ENCODE measurements at places on chromosomes 1 and 21.

- DNase-seq = no peak
These were observed 71.2 kb downstream of the PLA2G4A start for GRCh38 chr1:186899977-186900376.

- DNase-seq = no peak
These were observed 86.8 kb downstream of the HLX start for GRCh38 chr1:220966041-220966440.

- peak; percentile 77 for DNase-seq
These were observed 722 bp downstream of the NPHP4 start for GRCh38 chr1:5991381-5992025.

DNA sequence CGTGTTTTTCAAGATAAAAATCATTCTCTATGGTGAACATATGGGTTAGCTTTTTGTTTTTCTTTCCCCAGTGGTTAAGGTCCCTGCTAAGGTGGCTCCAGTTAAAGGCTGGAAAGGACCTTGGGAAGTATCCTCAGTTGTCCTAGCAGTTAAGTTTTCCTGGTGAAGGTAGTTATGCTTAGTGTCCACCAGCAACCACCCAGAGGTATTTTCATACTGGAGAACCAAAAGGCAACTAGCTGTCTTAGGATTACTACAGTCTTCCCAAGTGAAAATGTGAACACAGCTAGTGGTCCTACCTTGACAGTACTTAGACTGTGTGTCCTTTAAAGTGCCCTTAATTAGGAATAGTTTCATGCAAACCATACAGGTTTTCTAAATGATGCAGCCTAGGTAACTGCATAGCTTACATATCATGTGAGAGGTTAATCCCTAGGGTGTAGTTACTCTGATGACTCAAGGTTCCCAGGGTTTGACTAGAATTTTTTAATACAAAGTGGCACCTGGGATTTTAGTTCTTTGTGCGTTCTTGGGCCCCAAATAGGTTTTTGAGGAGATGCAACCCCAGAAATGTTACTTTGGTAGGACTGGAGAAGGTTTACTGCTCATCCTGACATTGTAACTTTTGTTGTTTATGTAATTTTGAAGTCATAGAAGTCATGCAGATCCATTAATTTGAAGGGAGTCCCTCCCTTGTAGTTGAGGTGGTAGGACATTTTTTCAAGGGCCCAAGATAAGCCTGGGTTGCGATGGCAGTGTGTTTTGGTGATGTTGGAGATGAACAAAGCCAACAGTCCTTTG, 36.5 kb downstream of the YY1AP1 start:
- no peak for DNase-seq

DNA sequence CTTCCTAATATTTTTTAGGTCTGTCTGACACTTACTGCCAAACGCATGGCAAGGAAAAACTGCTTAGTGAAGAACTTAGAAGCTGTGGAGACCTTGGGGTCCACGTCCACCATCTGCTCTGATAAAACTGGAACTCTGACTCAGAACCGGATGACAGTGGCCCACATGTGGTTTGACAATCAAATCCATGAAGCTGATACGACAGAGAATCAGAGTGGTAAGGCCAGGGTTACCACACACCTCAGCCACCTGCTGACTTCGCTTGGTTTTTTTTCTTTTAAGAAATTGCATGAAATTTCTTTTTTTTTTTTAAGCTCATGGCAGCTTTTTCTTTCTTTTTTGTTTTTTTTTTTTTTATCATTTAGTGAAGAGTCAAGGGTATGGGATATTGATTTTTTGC, 17.2 kb downstream of the ATP1A1 start:
- DNase-seq = no peak

DNA sequence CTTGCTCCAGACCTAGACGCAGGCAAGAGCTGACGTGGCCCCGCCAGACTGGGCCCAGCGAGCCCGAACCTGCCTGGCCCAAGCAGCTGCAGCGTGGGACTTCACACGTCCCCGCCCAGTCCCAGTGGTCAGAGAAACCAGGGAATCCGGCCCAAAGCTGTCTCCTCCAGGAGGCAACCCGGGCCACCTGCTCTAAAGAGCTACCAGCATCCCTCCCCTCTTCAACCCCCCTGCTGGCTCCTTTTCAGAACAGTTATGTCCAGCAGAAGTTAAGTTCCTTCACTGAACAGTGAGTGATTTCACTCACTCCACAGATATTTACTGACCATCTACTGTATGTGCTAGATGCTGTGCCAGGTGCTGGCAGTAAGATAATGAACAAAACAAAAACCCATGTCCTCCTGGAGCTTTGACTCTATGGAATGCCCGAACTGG, 2.1 kb upstream of the EFNA1 start:
- DNase-seq = peak; percentile 62

DNA sequence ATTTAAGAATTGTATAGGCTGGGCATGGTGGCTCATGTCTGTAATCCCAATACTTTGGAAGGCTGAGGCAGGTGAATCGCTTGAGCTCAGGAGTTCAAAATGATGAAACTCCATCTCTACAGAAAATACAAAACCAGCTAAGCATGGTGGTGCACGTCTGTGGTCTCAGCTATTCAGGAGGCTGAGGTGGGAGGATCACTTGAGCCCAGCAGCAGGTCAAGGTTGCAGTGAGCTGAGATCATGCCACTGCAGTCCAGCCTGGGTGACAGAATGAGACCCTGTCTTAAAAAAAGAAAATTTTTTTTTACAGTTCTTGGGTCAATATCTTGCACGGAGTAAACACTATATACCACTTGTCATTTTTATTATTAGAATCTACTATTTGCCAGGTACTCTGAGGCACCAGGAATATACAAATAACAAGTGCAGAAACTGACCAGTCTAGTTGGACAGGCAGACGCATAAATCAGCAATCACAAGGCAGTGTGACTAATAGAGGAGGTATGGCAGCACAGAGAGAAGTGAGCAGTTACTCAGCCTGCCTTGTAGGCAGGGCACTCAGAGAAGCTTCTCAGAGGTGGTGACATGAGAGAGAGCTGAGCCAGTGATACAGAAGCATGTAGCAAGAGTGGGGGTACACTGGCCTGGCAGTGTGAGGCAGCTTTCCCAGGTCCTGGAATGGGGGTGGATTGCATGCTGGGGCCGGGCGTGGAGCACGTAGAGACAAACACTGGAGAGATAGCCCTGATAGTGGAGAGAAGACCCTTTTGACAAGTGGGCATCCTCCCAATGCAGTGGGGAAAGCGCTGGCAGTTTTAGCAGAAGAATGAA, 8.0 kb downstream of the PHLDA3 start:
- peak; percentile 59 for DNase-seq

DNA sequence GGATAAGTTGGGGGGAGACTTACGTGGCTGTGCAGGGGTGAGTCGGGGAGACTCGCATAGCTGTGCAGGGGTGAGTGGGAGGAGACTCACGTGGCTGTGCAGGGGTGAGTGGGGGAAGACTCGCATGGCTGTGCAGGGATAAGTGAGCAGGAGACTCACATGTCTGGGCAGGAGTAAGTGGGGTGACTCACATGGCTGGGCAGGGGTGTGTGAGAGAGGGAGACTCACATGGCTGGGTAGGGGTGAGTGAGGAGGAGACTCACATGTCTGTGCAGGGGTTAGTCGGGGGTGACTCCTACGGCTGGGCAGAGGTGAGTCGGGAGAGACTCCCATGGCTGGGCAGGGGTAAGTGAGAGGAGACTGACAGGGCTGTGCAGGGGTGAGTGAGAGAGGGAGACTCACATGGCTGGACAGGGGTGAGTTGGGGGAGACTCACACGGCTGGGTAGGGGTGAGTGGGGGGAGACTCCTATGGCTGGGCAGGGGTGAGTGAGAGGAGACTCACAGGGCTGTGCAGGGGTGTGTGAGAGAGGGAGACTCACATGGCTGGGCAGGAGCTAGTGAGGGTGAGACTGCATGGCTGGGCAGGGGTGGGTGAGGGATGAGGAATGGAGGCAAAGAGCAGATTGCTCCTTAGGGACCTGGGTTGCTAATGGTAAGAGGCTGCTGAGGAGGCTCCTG, 56.0 kb upstream of the ABCG1 start:
- DNase-seq = no peak

- no peak for DNase-seq
These were observed 4.2 kb downstream of the PLA2G2F start for GRCh38 chr1:20143318-20143717.

- no peak for DNase-seq
These were observed 229.0 kb downstream of the FMN2 start for GRCh38 chr1:240320659-240321058.

DNA sequence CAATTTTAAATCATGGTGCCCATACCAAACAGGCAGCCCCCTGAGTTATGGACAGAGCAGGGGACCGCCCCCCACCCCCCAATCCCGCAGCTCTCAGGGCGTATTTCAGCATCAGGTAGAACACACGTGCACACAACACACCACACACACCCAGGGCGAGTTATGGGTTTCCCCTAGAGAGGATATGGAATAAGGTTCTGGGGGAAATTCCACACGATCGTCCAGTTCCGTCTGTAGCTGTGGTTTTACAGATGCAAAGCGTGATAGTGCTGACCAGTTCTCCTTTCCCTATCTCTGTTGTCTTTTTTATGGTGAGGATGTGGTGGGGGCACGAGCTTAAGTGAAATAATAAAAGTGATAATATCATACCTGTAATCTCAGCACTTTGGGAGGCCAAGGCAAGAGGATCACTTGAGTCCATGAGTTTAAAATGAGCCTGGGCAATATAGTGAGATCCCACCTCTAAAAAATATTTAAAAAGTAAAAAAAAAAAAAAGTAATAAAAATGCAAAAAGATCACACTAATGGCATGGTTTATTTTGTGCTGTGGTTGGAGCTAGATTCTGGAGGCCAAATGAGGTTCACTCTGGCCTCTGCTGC, 25.1 kb downstream of the C2CD2 start:
- DNase-seq = no peak

DNA sequence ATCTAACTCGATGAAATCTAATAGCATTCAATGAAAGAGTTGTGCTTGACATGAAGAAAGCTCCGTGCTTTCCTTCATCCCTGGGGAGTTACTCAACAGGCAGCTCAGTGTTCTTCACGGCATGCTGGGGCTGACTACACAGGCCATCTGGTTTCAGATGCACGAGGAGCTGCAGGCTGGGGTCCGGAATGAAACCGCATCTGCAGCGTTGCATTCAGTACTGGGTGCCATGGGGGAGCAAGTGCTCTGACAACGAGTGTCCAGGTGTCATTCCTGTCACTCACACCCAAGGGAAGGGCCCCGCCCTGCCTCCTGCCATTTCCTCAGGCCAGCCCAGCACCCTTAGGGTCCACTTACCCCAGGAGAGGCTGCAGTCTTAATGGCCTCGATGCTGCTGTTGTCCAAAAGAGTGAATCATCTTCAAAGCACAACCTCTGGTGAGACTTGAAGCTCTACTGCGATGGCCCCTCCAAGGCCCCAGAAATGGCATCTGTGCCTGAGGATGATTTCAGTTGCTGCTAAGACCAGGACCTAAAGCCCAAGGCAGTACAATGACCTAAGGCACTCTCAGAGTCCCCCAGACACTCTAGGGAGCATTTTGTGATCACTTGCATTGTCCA, 61.4 kb downstream of the STUM start:
- no peak for DNase-seq

DNA sequence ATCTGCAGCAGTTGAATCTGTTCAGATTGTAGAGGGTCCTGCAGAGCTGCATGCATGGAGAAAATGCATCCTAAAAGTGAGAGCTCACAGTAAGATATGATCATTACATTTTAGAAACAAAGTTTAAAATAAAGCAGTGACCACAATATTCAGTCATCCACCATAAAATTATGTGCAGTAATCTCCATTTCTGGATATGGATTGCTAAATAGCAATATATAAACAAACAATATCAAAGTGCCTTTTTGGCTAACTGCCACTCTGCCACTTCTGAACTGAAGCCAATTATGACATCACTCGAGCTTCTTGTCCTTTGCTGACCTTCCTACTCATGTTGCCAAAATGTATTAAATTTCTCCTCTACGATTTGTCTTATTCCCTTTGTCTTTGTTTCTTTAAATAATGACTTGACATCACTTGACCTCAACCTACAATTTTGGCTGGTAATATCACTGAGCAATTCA, 262.0 kb upstream of the CXADR start:
- DNase-seq = no peak

- DNase-seq = no peak
These were observed 32.3 kb downstream of the ERRFI1 start for GRCh38 chr1:7993593-7994479.

GRCh38 chr1:54812801-54813484, 11.8 kb upstream of the TTC22 start:
- no peak for DNase-seq

- no peak for DNase-seq
These were observed 47.1 kb downstream of the TESK2 start for GRCh38 chr1:45443580-45444446.

DNA sequence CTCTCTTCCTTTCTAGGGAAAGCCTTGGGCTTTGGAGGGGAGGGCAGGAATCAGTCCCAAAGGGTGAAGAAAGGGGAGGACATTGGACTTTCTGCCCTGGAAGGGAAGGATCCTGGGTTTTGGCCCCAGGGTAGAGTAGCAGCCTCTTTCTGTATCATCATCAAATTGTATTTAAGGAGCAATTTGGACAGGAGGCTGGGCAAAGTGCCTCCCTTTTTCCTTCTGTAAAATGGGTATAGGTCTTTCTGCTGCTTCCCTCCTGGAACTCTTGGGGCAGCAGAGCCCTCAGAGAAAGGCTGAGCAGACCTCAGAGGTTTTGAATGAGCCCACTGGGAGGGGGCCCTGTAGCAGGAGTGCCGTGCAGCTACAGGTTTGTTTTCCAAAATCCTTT, 38.4 kb downstream of the ARHGEF10L start:
- no peak for DNase-seq

GRCh38 chr1:66575739-66576138, 41.8 kb downstream of the SGIP1 start:
- DNase-seq = no peak

- DNase-seq = no peak
These were observed 8.1 kb upstream of the TFF1 start for GRCh38 chr21:42374457-42374856.

DNA sequence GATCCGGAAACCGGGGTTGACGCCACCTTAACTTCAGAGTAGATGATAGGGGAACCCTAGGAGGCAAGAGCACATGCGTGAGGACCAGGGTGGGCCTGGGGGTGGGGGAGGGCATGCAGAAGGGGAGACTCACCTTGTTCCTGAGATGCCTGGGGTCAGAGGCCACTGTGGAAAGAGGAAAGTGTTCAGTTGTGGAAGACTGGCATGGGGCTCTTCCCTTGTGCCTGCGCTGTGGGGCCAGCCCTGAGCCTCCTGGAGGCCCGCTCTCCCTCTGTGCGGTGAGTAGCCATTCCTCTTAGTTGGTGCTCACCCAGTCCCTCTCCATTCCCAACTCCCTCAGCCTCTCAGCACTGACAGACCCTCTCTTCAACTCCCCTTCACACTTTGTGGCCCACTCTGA, 36.6 kb downstream of the FCRL5 start:
- no peak for DNase-seq

- no peak for DNase-seq
These were observed 42.7 kb downstream of the ITSN1 start for GRCh38 chr21:33684923-33685560.
